NCI-H2107 (cell line): ENCODE measurements at places on chromosomes 6 and 20.

- no peak for DNase-seq
Observed at GRCh38 chr6:151452750-151453427, 963 bp upstream of the RMND1 start.

DNA sequence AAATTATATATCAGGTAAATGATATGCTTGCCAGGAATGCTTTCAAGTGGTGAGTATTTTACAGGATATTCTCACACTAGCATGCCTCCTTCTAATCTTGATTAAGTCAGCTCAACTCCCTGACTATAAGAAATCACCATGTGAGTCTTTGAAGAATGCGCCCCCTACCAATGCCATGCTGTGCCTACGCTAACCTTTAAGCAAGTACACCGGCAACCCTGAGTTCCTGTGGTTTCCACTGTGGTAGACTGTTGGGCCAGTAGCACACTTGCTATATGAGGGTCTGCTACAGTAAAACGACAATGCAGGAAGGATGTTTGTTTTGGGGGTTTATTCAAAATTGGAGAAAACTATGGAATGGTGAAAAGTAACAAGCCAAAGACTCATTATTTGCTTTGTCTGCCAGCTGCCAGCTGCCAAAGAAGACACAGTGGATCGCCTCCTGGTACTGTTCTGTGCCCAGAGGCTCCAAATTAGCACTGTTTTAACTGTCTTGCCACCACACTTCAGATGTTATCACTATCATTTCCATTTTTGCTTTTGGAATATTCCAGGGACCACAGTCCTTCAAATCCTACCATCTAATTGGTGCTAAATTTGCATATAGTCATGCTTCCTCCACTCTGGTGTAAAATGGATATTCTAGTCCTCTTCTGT is 333.5 kb downstream of the RNGTT start:
- DNase-seq, result no peak

DNA sequence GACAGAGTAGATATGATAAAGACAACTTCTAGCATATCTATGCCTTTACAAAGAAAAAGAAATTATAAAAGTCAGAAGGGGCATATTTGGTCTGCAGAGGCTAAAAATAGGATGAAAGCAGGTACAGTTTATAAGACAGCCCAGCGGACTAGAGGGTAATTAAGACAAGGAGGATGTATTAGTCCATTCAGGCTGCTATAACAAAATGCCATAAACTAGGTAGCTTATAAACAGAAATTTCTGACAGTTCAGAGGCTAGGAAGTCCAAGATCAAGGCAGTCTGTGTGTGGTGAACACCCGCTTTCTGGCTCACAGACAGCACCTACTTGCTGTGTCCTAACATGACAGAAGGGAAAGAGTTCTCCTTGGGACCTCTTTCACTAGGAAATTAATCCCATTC is 5.7 kb downstream of the HBS1L start:
- DNase-seq, result no peak

DNA sequence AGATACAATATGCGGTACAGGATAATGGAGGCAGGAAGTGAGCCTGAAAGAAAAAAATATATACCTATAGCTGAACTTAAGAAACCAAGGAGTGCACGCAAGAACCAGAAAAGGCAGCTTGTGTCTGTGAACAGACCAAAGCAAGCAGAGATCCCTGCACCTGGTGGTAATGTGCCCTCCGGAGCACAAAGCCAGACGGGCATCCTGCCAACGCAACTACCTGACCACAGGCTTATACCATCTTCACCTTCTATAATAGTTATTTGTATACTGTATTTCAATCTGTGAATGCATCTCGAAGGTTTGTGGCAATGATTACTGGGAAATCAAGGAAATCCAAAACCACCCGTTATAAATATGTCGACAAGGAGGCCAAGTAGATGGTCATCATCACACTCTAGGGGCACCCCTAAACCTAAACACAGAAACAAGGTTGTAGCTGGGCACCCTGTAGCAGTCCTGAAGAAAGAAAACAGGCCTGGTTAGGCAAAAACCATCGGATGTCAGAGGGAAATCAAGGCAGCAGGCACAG is 801 bp downstream of the FBXL4 start:
- peak; percentile 5 for DNase-seq

DNA sequence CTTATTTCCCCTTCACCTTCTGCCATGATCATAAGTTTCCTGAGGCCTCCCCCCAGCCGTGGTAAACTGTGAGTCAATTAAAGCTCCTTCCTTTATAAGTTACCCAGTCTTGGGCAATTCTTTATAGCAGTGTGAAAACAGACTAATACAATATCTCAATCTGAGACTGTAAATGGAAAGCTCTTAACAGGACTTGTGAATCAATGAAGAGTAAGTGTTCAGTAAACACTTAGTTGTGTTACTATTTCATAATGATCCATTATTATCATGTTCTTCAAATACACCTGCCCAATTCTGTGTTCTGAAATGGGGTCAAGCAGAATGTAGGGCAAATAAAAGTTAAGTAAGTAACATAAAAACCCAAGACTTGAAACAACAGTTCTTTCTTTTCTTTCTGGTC is 266.2 kb downstream of the TENT5A start:
- no peak for DNase-seq

DNA sequence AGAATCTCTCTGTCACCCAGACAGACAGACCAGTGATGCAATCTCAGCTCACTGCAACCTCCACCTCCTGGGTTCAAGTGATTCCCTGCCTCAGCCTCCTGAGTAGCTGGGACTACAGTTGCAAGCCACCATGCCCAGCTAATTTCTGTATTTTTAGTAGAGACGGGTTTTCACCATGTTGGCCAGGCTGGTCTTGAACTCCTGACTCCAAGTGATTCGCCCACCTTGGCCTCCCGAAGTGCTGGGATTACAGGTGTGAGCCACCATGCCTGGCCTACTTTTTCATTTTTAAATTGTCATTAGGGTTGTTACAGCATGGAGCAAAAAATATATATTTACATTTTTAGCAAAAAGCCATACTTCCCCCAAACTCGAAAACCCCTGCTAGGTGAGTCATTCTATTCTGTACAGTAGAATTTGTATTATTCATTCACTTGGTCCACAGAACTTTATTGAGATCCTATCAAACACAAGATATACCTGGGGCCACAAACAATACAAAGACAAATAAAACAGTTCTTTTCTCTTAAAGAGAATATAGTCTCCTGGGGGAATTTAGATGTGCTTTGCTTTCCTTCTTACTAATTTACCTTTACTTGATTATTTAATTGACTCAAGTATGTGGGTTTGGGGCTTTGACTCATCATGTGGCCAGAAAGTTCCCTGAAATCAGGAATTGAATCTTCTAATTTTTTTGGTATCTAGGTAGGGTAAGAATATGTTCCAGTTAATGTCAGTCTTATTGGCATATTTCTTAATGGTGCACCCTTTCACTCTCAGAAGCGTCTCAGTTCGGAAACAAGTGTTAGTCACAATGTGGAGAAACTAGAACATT is 16.6 kb upstream of the CCND3 start:
- no peak for DNase-seq

GRCh38 chr6:83601119-83601518 is 88.8 kb downstream of the PRSS35 start:
- DNase-seq, result no peak

GRCh38 chr6:146282837-146283236 is 254.0 kb downstream of the GRM1 start:
- no peak for DNase-seq

- DNase-seq, result no peak
Observed at GRCh38 chr6:166866839-166867637, 89.3 kb downstream of the RNASET2 start.

DNA sequence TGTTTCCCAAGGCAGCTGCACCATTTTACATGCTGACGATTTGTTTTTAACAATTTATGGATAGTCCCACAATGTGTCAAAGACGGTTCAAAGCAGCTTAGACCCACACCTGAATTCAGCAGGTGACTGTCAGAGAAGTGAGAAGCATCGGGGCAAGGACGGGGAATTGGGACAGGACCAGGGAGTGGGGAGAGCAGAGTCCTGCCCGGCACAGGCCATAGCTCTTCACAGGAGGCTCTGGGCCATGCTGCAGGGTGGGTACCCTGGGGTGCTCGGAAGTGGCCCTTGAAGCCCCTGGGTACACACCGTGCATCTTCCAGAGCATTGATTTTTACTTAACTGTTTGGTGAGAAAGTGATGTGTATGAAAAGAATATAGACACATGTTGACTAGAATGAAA is 33.2 kb upstream of the PHACTR3 start:
- DNase-seq, result no peak

GRCh38 chr20:43383026-43383795 is 74.5 kb upstream of the SRSF6 start:
- DNase-seq, result no peak

DNA sequence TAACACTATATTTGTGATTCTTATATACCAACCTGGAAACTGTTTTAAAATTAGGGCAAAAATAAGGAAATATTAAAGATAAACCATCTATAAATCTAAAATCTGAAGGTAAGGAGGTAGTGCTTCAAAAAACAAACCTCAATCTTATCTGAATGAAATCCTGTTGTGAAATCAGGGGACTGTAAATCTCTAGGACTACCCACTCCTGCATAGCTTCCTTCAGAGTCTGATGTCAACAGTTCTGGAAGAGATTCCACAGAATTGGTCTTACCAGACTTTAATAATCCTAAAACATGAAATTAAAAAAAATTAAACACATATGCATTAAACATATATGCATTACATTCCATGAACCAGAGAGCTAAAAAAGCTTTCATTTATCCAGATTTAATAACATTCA is 51.4 kb downstream of the IBTK start:
- no peak for DNase-seq

DNA sequence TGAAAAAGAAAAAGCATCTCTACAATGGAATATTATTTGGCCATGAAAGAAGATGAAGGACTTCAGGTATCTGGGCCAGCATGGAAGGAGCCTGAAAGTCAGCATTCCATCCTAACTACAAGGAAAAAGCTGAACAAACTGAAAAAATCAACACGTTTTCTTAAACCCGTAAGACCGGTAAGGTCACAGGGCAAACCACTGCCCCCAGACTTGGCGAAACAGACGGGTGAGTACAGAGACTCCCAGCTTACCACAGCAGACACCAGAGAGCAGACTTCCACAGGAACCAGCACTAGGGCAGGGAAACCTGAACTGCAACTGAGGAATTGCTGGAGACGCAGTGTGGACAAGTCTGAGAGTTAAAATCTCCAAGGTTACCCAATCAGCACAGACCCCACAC is 31.4 kb downstream of the BEND3 start:
- DNase-seq, result no peak

GRCh38 chr6:158785036-158785435 is 34.1 kb downstream of the EZR start:
- DNase-seq, result no peak

- DNase-seq, result no peak
Observed at GRCh38 chr6:40584741-40585140, 2.4 kb downstream of the LRFN2 start.

DNA sequence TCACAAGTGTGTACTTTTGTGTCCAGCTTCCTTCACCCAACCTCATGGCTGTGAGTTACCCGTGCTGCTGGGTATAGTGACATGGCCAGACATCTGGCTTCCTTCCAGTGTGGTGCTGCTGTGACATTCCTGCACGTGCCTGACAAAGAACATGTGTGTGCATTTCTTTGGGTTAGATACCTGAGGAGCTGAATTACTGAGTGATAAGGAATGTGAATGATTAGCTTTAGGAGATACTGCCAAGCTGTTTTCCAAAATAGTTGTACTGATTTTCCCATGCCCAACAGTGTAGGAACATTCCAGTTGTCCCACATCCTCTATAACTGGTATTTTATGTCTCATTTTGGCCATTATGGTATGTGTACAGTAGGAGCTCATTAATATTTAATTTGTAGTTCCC is 132.5 kb downstream of the PREX1 start:
- no peak for DNase-seq

GRCh38 chr6:34272013-34272926 is 23.5 kb upstream of the SMIM29 start:
- DNase-seq, result no peak

GRCh38 chr6:153328194-153328593 is 197.1 kb upstream of the RGS17 start:
- no peak for DNase-seq

GRCh38 chr6:111573131-111573883 is 32.4 kb downstream of the TRAF3IP2 start:
- no peak for DNase-seq

GRCh38 chr6:127959869-127960268 is 59.0 kb upstream of the THEMIS start:
- no peak for DNase-seq

DNA sequence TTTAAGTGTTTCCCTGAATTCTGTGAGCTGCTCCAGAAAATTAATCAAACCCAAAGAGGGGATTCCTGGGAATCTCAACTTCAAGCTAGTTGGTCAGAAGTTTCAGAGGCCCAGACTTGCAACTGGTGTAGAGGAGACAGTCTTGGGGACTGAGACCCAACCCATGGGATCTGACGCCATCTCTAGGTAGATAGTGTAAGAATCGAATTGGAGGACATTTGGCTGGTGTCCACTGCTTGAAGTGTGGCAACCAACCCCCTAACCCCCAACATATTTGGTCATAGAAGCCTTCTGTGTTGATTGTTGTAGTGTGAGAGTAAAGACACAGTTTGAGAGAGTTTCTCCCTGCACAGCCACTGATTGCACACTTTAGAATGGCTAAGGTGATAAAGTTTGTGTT is 103.5 kb upstream of the CARMIL1 start:
- no peak for DNase-seq

- no peak for DNase-seq
Observed at GRCh38 chr20:63846128-63846771, 15.0 kb upstream of the ABHD16B start.

DNA sequence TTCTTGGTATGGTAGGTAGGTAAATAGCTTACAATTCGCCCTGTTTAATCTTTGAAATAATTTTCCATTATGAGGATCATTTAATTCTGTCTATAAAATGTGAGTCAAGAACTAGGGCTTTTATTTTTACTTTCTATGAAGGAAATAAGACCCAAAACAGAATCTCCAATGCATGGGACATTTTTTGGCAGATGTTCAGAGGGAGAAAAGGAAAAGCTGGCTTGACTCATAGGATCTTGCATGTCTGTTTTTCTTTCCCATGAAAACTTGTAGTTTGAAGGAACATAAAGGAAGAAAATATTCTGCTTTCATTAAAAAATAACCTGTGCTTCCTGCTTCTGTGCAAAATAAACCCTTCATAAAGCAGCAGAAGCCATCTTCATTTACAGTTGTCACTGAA is 143.1 kb upstream of the INSM1 start:
- no peak for DNase-seq

GRCh38 chr6:87436435-87436834 is 28.7 kb downstream of the CFAP206 start:
- DNase-seq, result no peak

DNA sequence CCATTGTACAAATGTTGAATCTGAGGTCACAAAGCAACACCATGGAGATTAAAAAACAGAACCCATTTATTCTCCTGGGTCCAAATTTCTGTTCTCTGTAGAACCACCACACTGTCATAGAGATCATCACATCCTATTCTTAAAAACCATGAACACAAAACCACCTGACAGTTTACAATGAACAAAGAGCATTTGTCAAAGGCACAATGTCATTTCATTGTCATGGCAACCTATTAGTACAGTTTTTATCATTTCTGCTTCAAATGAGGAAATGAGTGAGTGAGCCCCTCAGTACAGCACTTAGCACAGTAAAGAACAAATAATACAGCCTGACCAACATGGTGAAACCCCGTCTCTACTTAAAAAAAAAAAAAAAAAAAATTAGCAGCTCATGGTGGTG is 23.1 kb upstream of the LAMP5 start:
- DNase-seq, result no peak

- no peak for DNase-seq
Observed at GRCh38 chr20:48604426-48604825, 223.4 kb downstream of the PREX1 start.
